Progenitor cell of endocrine pancreas (in vitro differentiated cells): ENCODE measurements at places on chromosomes 11 and 22.

DNA sequence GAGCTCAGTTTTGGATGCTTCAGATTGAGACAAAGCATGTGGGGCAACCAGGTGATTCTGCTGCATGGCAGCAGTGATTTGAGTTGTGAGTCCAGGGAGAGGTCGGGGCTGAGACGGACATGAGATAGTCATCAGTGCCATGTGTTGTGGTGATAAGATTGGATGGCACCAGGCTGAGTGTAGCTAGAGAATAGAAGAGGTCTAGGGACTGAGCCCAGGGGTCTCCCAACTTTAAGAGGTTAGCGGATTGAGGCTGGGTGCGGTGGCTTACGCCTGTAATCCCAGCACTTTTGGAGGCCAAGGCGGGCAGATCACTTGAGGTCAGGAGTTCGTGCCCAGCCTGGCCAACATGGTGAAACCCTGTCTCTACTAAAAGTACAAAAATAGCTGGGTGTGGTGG lies 6.3 kb upstream of the CTSD start:
- no peak overlapping the region for H3K4me3 ChIP-seq
- DNase-seq: no peak
- H3K27ac ChIP-seq: no peak overlapping the region
- peaks cover 7% of the 10 kb centered on the region for H3K4me1 ChIP-seq
- H3K36me3 ChIP-seq: no peaks in the 10 kb centered on the region

GRCh38 chr11:62139526-62140303 lies 15.9 kb downstream of the INCENP start:
- H3K4me1 ChIP-seq: no peaks in the 10 kb centered on the region
- H3K36me3 ChIP-seq: peaks cover 9% of the 10 kb centered on the region
- H3K4me3 ChIP-seq: no peak overlapping the region
- no peak for DNase-seq
- H3K27ac ChIP-seq: no peak overlapping the region

DNA sequence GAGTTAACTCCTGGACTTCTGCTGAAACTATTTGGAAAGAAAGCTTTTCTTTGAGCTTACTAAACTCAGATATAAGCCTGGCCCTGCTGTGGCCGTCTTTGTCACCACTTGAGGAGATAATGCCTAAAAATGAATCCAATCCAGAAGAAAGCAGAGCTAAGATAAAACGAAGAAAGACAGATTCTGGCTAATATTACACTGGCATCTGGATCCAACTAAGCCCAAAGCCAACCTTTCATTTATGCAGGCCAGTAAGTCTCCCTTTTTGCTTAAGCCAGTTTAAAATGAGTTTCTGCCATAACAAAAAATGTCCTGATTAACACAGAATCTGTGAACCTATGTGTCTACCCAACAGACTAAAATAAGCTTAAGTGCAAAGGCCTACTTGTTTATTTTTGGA lies 34.5 kb downstream of the PIK3C2A start:
- H3K27ac ChIP-seq: peak overlapping the region; percentile 18
- H3K27me3 ChIP-seq: no peaks in the 10 kb centered on the region
- no peak for DNase-seq
- no peak overlapping the region for H3K4me3 ChIP-seq
- no peaks in the 10 kb centered on the region for H3K4me1 ChIP-seq

- H3K36me3 ChIP-seq: no peaks in the 10 kb centered on the region
- H3K4me1 ChIP-seq: no peaks in the 10 kb centered on the region
- H3K27ac ChIP-seq: no peak overlapping the region
- peaks cover 19% of the 10 kb centered on the region for H3K27me3 ChIP-seq
- DNase-seq: no peak
Observed at GRCh38 chr22:49934160-49934890, 15.9 kb downstream of the CRELD2 start.

GRCh38 chr22:43948836-43949406 lies 6.3 kb upstream of the SAMM50 start:
- no peak overlapping the region for H3K27ac ChIP-seq
- peaks cover 5% of the 10 kb centered on the region for H3K36me3 ChIP-seq
- no peak for DNase-seq
- peaks cover under 1% of the 10 kb centered on the region for H3K4me1 ChIP-seq

GRCh38 chr11:20154381-20154780 lies 5.9 kb downstream of the DBX1 start:
- peaks cover 74% of the 10 kb centered on the region for H3K27me3 ChIP-seq
- no peak overlapping the region for H3K4me3 ChIP-seq
- H3K4me1 ChIP-seq: peaks cover 3% of the 10 kb centered on the region
- H3K36me3 ChIP-seq: no peaks in the 10 kb centered on the region
- no peak for DNase-seq

DNA sequence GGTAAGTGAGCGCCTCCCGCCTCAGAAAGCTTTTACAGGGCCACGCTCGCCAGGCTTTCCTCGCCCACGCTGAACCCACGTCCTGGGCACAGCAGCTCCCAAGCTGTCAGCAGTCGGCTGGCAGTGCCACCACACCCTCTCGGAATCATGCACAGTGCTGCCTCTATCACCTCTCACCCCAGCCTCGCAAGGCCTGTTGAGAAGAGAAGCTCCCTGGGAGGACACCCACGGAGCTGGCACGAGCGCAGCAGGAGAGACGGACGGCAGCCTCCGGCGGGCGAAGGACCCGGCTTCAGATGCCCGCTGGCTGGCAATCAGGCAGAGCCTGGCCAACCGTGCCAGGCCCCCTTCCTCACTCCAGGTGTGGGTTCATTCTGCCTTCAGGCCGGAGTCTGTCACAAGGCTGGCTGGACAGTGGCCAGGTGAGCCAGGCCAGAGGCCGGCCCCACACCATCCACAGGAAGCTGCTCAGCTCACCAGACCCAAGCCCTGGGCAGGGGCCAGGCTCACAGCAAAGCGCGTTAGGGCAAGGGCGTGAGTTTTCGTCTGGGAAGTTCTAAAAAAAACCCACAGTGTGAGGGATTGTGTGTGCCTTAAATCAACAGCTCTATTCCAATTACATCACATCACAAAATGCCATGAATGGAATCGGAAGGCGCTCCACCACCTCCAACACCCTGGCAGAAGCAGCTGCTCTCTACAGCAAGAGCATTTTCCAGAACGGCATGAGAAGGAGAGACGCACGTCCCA lies 33.2 kb downstream of the TOLLIP start:
- peaks cover 9% of the 10 kb centered on the region for H3K36me3 ChIP-seq
- no peak for DNase-seq
- H3K4me1 ChIP-seq: no peaks in the 10 kb centered on the region
- H3K4me3 ChIP-seq: no peak overlapping the region
- H3K27me3 ChIP-seq: no peaks in the 10 kb centered on the region
- H3K27ac ChIP-seq: no peak overlapping the region

DNA sequence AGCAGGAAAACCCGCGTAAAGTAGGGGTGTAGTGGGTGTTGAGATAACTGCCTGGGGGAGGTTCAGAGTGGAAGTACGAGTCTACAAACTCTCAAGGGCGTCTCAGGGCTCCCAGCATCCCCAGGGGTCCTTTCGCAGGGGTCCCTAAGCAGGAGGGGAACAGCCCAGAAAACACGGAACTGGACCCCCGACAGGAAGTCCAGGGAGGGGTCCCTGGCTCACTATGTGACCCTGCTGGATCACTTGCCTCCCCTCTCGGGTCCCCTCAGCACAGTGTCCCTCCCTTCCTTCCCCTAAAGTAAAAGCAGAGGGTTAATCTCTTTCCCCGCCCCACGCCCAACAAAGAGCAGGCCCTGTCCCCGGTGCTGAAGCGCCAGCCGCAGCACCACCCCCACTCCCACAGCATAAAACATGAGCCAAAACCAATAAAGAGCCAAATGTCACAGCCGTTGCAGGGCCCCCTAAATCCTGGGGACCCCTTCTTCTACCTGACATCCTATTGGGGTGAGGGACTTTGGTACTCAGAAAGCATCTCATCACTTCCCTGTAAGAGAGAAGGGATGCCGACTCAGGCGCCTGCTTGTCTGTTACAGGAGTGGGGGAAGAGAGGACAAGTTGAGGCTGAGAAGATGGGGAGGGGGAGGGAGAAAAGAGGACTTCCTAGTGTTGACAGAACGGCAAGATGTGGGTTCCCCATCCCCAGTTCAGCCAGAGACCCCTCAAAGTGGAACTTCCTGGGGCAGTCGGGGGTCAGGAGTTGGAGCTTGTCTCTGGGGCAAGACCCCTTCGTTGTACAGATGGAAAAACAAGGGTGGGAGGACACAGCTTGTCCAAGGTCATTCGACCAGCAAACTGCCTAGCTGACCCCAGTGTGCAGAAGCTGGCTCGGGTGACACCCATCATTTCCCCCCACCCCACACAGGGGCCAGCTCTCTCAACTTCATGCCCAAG lies 1.4 kb upstream of the NEFH start:
- no peak for DNase-seq
- H3K36me3 ChIP-seq: peaks cover 2% of the 10 kb centered on the region
- H3K27ac ChIP-seq: no peak overlapping the region
- H3K4me1 ChIP-seq: peaks cover 13% of the 10 kb centered on the region
- H3K4me3 ChIP-seq: no peak overlapping the region
- peaks cover 74% of the 10 kb centered on the region for H3K27me3 ChIP-seq

DNA sequence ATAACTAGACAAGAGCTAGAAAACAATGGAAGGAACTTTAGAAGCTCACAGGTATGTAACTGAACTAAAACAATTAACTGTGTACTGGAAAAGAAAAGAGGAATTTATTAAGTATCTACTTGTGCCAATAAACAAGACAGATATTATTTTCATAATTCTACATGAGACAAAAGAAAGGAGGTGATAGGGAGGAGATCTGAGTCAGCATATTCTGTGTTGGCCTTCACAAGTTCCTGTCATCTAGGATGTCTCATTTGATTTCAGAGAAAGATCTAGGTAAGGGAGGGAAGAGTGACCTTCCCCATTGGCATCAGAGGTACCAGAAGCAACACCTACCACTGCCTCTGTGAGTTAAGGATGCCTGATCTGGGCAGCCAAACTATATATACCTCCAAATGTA lies 34.8 kb upstream of the TEAD1 start:
- peaks cover 3% of the 10 kb centered on the region for H3K4me1 ChIP-seq
- H3K27ac ChIP-seq: no peak overlapping the region
- no peak overlapping the region for H3K4me3 ChIP-seq
- DNase-seq: no peak
- no peaks in the 10 kb centered on the region for H3K36me3 ChIP-seq

DNA sequence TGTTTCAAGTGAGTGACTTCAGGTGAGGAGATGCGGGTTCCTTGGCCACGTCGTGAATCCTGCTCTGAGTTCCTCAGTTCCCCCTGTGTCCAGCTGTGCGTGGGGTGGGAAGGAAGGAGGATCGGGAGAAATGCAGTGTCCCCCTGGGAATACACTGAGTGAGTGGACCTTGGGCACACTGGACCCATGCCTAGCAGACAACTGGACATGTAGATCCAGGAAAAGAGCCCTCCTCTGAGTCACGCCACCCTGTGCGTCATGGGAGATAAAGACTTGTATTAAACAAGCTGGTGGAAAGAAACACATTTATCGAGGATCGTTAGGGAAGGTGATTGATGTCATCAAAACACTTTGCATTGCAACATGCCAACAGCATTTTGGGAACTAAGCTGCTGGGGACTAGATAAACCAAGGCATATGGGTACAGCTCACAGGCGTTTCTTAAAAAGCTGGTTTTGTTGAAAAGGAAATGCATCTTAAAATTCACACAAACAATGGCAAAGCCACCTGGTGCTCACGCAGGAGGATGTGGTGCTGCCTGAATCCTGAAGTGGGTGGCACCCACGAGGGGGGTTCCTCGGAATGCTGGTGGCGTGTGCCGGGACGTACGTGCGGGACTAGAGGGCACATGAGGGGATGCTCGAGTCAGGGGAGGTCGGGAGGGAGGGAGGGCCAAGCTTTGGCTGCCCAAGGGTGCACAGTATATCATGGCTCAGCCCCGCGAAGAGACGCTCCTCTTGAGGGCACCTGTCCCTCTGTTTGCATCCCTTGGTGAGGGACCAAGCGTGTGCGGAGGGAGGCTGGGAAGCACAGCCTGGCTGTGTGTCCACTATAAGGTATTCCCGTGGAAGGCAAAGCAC lies 303.5 kb downstream of the TBC1D22A start:
- no peak overlapping the region for H3K4me3 ChIP-seq
- no peaks in the 10 kb centered on the region for H3K27me3 ChIP-seq
- DNase-seq: no peak
- H3K36me3 ChIP-seq: peaks cover 5% of the 10 kb centered on the region

GRCh38 chr22:28316014-28316413 lies 363.6 kb downstream of the TTC28 start:
- H3K36me3 ChIP-seq: peaks cover 24% of the 10 kb centered on the region
- H3K4me3 ChIP-seq: no peak overlapping the region
- H3K4me1 ChIP-seq: peaks cover 5% of the 10 kb centered on the region
- H3K27ac ChIP-seq: no peak overlapping the region
- no peak for DNase-seq

DNA sequence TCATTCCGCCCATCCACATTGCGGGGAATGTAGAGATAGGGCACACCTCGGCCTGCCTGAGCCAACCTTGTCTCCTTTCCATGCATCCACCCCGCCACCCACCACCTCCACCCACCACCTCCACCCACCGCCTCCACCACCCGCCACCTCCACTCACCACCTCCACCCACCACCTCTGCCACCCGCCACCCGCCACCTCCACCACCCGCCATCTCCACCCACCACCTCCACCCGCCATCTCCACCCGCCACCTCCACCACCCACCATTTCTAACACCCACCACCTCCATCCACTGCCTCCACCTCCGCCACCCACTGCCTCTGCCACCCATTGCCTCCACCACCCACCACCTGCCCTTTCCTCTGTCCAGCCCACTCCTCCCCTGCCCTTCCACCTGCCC lies 78.4 kb downstream of the IGLL1 start:
- H3K4me1 ChIP-seq: peaks cover 4% of the 10 kb centered on the region
- H3K4me3 ChIP-seq: no peak overlapping the region
- no peak overlapping the region for H3K27ac ChIP-seq
- no peak for DNase-seq
- H3K27me3 ChIP-seq: peaks cover 5% of the 10 kb centered on the region

GRCh38 chr11:114307524-114308203 lies 11.5 kb downstream of the NNMT start:
- no peak for DNase-seq
- H3K36me3 ChIP-seq: no peaks in the 10 kb centered on the region
- H3K27me3 ChIP-seq: peaks cover 54% of the 10 kb centered on the region
